ENCODE measurements at places on chromosomes 1 and 21.

DNA sequence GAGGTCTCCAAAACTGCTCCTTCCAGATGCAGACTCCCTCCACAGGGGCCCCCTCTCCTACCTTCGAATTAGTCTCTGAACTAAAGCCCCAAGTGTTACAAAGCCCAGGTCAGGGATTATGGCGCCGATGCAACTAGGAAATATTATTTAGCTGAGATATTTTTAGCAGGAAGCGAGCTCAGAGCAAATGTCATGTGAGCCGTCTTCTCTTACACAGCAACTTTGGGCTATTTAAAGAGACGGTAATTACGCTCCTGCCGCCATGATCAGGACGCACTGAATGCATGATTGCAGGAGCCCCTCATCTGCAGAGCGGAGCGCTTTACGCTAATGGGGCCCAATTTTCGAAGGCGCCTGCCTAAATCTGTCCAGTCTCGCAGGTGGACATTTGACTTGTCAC lies 55.3 kb upstream of the TARDBP start:
- no peak for DNase-seq

- no peak for DNase-seq
These were observed 45.6 kb downstream of the IRF2BP2 start for GRCh38 chr1:234564035-234565029.

DNA sequence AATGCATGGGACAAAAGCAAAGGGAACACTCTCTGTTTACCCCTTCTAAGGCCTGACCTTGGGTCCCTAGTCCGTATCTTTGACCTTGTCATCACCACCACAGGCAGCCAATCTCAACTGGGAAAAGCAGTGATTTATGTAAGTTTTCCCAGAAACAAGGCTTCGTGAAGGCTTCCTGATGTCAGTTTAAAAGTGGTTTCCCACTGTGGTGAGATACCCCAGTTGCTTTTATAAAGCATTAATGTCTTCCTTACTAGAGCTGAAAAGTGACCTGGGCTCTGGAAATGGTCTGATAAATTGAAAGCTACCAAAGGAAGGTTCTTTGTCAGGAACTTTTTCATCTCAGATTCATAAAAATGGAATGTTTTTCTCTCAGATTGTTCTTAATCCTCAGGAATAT lies 536.4 kb upstream of the PTBP2 start:
- DNase-seq, result no peak

GRCh38 chr1:19661721-19662228 lies 2.9 kb upstream of the HTR6 start:
- no peak for DNase-seq

- DNase-seq, result no peak
These were observed 7.1 kb downstream of the CD101 start for GRCh38 chr1:117008656-117009055.

DNA sequence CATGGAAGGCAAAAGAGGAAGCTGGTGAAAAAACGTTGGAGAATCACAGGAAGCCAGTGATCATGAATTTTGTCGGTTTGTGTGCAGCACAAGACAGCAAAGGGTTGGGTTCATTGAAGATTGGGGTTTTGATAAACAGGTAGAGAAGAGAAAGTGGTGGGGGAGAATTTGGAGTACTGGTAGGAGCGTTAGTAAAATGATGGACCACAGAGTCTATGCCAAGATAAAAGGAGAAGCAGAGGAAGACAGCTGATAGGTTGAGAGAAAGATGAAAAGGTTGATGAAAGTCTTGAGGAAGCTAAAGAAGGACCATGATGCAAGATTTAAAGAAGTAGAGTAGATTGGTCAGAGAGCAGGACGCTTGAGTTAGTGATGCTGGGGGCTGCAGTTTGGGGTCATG lies 156.8 kb upstream of the POU3F1 start:
- no peak for DNase-seq

GRCh38 chr1:186835448-186835847 lies 6.7 kb downstream of the PLA2G4A start:
- no peak for DNase-seq

- DNase-seq, result no peak
These were observed 205.5 kb downstream of the GPATCH2 start for GRCh38 chr1:217425422-217425821.

DNA sequence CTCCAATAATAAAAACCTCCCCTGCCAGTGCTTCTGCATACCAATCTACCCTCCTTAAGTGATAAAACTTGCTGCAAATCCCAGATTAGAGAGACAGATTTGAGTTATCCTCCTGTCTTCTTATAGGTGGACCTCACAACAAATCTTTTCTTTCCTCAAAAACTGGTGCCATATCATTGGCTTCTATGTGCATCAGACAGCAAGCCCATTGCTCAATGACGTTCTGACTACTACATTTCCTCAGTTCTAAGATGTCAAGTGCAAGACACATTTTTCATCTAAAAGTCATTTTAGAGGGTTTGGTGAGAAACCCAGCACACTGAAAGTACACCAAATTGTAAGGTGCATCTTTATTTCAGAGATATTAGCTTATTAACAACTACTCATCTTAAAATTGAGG lies 107.8 kb upstream of the VAV3 start:
- no peak for DNase-seq

DNA sequence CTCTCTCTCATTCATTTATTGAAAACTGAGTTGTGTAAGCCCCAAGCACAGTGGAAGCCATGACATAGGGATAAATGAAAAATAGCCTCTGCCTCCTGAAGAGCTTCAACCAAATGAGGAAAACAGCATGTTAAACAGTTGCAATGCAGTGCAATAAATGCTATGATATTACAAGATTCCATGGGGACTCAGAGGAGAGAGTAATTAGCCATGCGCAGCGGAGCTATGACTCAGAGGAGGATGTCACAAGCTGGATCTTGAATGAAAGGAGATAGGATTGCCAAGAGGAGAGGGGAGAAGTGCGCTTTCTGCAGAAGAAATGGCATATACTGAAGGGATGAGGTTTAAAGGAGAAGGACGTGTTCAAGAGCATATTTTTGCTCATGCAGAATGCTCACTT lies 231.3 kb upstream of the PLXNA2 start:
- no peak for DNase-seq

DNA sequence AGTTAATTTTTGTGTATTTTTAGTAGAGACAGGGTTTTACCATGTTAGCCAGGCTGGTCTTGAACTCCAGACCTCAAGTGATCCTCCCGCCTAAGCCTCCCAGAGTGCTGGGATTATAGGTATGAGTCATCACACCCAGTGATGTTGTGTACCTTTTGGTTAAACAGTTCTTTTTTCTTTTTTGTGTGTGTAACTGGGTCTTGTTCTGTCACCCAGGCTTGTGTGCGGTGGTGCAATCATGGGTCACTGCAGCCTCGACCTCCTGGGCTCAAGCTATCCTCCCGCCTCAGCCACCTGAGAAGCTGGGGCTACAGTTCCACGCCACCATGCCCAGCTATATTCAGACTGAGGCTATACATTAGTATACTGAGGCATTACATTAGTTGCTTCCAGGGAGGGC lies 37.8 kb downstream of the GABPB2 start:
- DNase-seq, result no peak

GRCh38 chr1:2789986-2790581 lies 11.4 kb downstream of the TTC34 start:
- no peak for DNase-seq

DNA sequence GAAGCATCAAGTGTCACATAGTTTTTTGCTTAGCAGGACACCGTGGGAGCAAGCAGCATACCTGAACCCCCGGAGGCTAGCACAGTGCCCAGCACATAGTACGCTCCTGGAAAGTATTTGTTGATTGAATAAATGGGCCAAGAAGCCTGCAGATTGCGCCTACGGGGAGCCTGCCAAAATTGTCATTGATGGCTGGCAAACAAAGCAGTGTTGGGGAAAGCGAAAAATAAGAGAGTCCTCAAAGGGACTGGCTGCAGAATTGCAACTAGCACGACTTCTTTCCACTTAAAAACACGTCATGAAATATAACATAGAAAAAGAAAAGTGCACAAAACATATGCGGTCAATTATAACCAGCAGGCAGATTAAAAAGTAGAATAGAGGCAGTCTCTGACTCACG lies 125.2 kb upstream of the GALNT2 start:
- DNase-seq, result no peak

Data from stimulated activated CD8-positive, alpha-beta memory T cell treated with anti-CD3 and anti-CD28 coated beads, Interleukin-4, amount 100 ng/mL, for 1 hour (primary cell).